NCI-H1436 treated with DMSO at 0.1 percent for 48 hours (cell line): ENCODE measurements at places on chromosomes 2 and 18.

DNA sequence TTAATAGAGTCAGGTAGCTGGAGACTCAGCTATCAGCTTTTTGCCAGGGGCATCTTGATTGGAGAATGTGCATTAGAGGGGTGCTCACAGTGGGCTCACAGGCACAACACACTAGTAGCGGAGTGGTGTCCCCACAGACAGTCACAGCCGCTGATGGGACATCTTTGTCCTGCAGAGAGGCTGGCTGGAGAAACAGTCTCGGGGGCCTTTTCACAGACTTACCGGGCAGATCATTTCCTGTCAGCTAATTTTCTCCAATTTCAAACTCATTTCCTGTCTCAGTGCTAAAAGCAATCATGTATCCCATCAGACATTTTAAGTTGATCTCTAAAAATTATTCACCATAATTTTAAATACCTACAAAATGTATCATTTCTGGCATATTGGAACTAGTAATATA lies 562.6 kb downstream of the DCDC2C start:
- no peak for DNase-seq

- no peak for DNase-seq
These were observed 46.7 kb downstream of the METTL8 start for GRCh38 chr2:171387052-171387451.

DNA sequence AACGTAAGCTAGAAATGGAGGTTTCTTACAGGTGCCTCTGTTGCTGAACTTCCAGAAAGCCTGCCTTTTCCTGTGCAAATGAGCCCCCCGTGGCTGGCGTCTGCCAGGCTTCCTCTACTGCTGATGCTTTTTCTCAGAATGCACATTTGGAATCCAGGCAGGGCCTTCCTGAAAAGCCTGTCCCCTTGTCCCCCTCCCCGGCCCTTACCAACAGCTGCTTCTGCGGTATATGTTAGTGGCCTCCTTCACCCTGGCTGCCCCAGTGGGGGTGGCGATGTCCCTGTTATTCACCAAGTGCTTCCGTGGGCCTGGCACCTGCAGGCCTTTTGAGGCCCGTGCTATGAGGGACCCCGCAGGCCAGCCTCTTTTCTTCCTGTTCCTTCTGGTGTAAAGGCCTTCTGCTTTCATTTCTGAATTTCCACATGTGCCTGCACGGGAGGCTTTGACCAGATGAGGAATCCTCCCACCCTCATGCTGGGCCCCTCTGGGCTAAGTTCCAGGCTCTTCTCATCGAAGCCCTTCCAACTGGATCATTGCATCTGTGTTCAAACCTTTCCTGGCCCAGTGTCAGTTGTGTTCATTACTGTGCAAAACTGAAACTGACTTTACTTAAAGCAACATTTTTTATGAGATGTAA lies 10.4 kb downstream of the CNDP2 start:
- DNase-seq: no peak

DNA sequence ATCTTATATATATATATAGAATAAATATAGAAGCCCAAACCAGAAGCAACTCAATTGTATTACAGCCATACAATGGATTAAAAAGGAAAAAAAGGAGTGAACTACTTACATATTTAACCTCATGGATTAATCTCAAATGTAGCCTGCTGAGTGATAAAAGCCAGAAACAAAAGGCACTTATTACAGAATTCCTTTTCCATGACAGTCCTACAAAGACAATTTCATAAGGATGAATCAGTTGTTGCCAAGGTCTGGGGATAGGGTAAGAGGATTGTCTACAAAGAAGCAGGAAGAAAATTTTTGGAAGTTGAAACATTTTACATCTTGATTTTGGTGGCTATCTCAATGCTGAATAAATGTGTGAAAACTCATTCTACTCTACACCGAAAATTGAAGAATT lies 103.9 kb upstream of the DCC start:
- no peak for DNase-seq

DNA sequence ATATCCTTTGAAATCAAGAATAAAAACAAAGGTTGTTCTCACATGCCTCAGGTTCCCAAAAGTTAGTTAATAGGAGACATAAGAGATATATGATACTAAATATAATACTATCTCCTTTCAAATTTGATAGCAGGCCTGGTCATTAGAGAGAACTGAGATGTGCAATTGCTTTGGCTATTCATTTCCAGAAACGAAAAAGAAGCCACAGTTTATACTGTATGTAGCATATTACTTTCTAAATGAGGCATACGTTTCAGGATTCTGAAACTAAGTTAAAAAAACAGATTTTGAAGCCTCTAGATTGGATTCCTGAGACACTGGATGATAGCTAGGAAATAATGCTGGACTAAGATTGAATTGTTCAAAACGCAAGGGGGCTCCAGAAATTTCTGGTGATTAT lies 7.1 kb downstream of the PPP1R1C start:
- no peak for DNase-seq

GRCh38 chr2:105194022-105194675 lies 47.4 kb upstream of the GPR45 start:
- no peak for DNase-seq

DNA sequence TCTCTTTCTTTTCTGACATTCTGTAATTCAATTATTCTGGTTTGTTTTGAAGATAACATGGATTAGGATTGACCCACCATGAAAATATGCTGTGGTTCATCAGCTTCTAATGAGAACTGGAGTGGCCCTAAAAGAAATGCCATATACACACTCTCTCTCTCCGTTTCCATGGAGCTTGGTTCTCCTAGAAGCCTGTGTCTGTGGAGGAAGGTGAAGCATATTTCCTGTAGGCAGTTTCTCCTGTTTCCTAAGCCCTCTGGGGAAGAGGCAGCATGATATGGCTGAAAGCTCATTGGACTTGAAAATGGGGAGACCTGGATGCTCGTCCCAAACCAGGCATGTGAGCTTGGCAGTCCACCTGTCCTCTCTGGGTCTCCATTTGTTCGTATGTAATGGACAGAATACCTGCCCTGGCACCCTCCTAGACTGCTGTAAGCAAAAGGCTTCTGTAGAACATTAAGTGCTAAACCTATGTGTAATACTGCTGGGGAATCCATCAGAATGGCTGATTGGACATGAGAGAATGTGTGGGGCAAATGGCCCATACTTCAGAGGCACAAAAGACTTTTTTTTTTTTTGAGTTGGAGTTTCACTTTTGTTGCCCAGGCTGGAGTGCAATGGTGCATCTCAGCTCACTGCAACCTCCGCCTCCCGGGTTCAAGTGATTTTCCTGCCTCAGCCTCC lies 75.3 kb upstream of the PPP1CB start:
- DNase-seq: no peak

DNA sequence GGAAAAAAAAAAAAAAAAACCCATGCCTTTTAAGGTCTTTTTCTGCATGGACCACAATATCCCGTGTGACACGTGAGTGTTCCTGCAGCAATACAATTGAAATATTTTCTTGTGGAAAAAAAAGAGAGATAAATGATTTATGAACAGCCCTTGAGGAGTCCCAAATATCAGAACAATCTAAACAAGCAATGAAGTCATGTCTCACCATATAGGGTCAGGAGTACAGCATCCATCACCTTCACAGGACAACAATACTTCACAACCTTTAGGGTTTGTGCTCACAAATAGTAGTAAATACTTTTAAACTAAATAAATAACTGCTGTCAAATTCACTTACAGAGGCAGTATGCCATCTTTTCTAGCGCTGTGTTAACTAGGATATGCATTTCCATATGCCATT lies 87.9 kb downstream of the ZEB2 start:
- no peak for DNase-seq

DNA sequence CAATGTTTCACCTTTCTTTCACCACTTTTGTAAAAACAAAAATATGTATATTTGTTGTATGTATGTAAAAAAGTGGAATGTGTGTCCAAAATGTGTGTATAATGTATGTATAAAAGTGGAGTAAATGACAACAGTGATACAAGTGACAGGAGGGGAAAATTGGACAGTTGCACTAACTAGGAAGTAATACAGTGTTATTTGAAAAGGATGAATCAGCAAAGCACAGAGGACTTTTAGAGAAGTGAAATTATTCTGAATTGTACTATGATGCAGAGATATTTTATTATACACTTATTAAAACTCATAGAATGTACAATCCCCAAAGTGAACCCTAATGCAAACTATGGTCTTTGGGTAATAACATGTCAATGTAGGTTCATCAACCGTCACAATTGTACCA lies 331.3 kb upstream of the CNTNAP5 start:
- no peak for DNase-seq

- peak; percentile 53 for DNase-seq
These were observed 422.8 kb upstream of the ZEB2 start for GRCh38 chr2:144942516-144943256.

GRCh38 chr2:1588051-1588977 lies 156.0 kb downstream of the PXDN start:
- no peak for DNase-seq

DNA sequence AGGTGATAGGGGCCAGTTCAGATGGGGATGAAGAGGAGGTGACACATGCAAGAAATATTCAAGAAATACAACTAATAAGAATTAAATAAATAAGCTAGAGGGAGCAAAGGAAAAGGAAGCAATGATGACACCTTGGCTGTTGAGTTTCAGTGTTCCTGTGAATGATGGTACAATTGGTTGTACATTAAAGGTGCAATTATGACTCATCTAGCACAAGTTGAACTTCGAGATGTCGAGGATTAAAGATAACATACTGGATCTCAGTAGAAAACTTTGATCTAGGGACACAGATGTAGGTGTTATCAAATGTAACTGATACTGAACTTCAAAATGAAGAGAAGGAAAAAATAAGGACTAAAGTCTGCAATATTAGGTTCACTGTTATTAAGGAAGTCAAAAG lies 760.6 kb upstream of the CHAC2 start:
- no peak for DNase-seq

DNA sequence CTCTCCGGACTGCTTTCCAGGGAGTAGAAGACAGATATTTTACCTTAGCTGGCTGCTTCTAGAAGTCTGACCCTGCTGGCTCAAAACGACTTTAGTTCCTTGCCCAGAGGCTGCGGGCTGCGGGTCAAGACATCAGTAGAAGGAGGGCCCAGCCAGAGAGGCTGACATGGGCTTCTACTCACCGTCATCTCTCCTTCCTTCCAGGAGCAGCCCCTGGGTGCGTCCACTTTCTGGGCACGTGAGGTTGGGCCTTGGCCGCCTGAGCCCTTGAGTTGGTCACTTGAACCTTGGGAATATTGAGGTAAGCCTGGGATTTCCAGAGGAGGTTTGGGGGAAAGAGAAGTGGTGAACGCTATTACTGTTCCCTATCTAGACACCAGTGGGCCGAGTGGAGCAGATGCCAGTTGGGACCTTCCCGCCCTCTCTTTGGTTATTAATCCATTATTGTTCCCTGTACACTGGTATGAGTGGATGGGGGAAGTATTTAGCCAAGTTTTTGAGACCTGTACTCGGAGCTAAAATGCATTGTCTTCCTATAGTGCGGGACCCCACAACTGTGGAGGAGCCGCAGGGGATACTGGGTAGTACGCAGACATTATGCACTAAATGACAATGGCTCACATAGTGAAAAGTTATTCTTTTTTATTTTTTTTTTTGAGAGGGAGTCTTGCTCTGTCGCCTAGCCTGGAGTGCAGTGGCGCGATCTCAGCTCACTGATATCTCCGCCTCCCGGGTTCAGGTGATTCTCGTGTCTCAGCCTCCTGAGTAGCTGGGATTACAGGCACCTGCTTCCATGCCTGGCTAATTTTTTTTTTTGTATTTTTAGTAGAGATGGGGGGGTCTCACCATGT lies 26.3 kb upstream of the CASP8 start:
- no peak for DNase-seq

GRCh38 chr18:46759890-46760289 lies 3.0 kb upstream of the ST8SIA5 start:
- DNase-seq: peak; percentile 60

DNA sequence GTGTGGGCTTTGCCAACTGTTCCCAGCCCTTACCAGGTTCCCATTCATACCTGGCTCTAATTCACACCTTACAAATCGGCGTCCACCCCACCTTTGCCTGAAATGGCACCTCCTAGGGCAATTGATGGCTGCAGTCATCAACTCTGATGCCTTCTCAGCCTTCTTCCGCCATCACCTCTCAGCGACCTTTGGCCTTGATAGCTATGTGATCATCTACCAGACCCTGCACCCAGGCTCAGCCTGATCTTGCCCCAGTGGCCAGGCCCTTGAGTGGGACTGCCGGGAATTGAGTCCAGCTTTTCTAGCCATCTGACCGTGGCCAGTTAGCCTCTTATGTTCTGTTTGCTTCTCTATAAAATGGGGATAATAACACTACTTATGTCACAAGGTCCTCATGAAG lies 32.5 kb downstream of the PSD4 start:
- DNase-seq: no peak

GRCh38 chr18:70195852-70196434 lies 9.5 kb downstream of the RTTN start:
- no peak for DNase-seq

GRCh38 chr2:216856406-216857065 lies 3.3 kb downstream of the TNP1 start:
- DNase-seq: no peak

DNA sequence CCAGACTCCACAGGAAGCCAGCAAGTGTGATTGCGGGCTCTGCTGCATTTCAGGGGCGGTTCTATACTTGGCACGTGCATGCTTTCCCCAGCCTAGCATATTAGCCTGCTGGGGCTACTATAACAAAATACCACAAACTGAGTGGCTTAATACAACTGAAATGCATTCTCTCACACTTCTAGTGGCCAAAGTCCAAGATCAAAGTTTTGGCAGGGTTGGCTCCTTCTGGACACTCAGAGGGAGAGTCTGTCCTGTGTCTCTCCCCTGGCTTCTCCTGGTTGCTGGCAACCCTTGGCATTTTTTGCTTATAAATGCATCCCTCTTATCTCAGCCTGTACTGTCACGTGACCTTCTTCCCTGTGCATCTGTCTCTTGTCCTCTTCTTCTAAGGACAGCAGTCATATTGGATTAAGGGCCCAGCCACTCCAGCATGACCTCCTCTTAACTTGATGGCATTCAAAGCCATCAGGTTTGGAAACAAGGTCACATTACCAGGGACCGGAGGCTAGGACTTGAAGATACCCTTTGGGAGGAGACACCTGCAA lies 138.7 kb downstream of the RNF152 start:
- DNase-seq: no peak
